CD4-positive, alpha-beta T cell treated with Interleukin-10 for 1 hour (primary cell): ENCODE measurements at places on chromosomes 4 and X.

- DNase-seq = no peak
These were observed 7.2 kb downstream of the GTPBP6 start for GRCh38 chrX:311156-312129.

DNA sequence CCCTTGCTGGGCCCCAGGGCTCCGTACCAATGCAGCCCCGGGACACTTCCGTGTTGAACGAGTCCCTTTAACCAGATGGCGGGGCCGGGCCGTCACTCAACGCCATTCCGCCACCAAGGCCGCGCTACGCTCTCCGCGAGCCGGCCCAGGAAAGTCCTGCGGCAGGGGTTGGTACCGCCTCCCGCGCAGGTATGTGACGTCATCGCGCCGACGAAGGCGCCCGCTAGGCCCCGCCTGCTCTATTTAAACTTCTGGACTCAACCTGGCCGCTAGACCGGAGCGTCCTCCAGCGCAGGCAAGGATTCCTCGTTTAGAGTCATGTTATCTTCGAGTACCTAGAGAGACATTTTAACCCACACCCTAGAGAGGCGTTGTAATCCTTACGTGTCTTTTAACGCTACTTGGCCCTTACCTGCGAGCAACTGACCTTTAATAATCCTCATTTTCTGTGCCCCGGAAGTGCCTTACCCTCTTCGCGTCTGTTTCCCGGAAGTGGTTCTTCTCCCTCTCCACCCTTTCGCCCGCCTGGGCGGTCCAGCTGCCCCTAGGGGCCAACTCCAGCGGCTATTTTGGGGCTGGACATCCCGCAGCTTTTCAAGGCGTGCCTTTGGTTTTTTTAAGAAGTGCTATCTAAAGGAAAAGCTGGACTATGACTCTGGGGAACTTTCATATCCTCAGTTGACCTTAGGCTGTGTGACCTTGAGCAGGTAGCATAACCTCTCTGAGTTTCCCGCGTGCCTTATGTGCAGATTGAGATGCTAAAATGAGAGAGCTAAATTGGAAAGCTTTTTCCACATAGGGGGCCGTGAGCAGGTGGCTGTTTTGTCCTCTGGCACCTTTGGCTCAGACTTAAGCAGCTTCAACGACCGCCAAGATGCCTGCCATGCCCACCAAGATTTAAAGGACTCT lies at the start of gene PNPLA4:
TSS of gene PNPLA4 (minus strand) at position 155 of the 909 bp plus-strand sequence. CDS start 1,294 bp downstream, outside the sequence.
- DNase-seq = peak; percentile 86

GRCh38 chrX:130772105-130772775 lies 130.8 kb downstream of the ENOX2 start:
- DNase-seq = no peak

DNA sequence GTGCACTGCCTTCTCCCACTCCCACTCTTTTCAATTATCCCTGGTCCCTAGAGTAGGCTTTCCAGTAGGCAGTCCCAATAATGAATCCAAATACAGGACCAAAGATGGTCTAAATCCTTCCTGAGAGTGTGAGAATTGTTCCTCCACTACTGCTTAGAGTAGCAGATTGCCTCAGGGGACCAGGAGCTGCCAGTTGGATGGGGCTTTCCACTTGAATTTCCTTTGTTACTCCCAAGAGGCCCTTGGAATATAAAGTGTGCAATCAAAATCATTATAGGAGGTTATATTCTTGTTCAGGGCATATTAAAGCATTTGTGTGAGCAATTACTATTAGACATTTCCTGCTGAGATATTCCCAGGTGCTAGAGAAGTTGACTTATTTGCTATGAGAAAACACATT lies 156.6 kb upstream of the TLL1 start:
- no peak for DNase-seq

DNA sequence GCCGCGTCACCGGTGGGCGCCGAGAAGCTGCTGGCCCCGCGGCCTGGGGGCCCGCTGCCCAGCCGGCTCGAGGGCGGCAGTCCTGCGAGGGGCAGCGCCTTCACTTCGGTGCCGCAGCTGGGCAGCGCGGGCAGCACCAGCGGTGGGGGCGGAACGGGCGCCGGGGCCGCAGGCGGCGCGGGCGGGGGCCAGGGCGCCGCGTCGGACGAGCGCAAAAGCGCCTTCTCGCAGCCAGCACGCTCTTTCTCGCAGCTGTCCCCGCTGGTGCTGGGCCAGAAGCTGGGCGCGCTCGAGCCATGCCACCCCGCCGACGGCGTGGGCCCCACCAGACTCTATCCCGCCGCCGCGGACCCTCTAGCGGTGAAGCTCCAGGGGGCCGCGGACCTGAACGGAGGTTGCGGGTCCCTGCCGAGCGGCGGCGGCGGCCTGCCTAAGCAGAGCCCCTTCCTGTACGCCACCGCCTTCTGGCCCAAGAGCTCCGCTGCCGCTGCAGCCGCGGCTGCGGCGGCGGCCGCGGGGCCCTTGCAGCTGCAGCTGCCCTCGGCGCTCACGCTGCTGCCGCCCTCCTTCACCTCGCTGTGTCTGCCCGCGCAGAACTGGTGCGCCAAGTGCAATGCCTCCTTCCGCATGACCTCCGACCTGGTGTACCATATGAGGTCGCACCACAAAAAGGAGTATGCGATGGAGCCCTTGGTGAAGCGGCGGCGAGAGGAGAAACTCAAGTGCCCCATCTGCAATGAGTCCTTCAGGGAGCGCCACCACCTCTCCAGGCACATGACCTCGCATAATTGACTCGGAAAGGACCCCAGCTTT lies 5.6 kb downstream of the PRDM8 start:
- DNase-seq = peak; percentile 63

GRCh38 chrX:5748586-5749150 lies 480.0 kb downstream of the NLGN4X start:
- no peak for DNase-seq

- no peak for DNase-seq
These were observed 83.4 kb downstream of the TNIP2 start for GRCh38 chr4:2672700-2673099.

GRCh38 chrX:31464306-31464915 lies 392.6 kb upstream of the FTHL17 start:
- DNase-seq = no peak

DNA sequence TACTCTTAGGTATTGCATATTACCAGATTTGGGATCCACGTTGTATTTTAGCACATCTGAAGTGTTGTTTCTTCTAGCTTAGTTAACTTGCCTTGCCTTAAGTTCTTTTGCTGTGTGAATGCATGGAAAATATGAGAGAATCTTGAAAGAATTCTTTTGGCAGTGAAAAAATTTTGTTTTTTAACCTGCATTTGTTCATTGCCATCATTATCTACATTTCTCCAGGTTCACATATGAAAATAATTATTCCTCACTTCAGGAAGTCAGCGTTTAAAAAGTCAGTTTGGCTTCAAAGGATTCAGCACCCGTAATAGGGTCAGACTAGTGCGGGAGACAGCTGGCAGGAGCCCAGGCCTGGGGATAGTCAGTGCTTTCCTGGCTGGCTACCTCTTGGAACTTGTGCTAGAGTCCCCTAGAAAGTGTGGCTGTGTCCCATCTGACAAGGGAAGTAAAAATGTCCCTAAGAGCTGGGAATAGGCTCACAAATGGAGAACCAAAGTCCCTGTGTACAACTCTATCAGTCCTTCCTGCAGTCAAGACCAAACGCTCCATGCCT lies 251.9 kb upstream of the KLF3 start:
- no peak for DNase-seq

GRCh38 chrX:141642979-141643378 lies 53.5 kb downstream of the SPANXA2 start:
- no peak for DNase-seq

DNA sequence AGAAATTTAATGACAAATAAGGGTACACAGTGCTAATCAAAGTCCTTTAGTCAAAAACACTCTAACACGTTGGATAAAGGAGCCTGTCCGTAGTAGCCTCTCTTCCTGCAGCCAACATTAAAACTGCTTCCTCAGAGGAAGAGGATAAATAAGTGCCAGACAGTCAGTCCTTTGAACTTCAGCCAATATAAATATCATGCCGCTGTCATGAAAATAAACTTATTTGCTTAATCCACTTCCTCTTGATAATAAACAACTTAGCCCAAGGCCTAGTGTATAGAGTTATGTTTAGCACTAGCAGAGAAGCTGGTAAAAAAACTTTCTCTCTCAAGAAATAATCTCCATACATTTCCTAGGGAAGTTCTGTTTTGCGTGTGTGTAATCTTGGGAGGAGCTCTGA lies 196.7 kb downstream of the HS3ST1 start:
- DNase-seq = no peak

DNA sequence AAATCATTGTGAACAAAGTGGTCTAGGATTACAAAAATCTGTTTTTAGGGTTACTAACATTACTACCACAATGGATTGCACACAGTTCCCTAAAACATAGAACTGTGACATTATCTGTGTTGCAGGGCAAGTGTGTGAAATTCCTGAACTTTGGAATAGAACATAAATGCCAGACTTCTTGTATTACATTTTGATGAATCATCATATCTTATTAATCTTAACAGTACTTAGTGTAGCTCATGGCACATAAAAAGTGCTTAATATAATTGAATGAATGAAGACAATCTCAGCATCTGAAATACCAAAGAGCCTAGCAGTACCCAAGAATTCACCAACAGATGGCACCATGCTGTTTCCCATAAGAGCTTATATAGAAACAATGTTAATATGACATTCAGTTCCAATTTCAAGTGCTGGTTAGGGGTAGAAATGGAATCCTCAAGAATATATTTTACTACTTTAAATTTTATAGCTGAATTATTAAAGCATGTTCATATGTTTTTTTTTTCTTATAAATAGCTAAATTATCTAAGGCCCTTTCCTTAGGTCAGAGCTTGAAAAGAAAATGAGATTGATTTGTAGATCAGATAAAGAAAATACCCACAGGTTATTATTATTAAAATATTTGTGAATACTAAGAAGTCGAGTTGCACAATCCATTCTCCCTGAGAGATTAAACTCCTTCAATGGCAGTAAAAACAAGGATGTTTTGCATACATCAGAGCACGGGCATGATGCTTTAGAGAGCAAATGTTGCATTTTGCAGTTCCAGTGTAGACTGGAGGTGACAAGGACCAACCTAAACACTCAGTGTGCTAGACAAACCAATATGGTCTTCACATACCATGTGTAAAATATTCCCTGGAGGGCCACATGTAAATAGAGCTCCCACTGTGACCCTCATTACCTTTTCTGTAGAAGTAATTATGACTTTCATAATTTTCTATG lies 25.7 kb upstream of the SHISA3 start:
- no peak for DNase-seq

DNA sequence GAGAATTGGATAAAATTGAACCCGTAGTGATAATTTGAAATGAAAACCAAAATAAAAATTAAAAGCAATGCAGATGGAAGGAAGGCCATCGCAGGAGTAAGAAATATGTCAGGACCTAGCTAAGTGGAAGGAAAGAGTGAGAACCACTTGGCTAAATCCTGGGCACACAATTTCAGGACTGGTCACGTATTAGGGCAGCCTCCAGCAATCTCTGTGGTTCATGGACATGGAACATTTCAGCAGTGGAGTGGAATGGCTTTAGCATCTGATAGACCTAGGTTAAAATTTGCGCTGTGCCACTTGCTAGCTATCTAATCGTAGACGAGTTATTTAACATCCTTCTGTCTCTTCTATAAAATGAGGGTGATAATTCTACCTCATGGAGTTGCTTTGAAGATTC lies 71.1 kb downstream of the DCK start:
- DNase-seq = no peak

GRCh38 chr4:85772470-85772869 lies 297.5 kb downstream of the ARHGAP24 start:
- DNase-seq = no peak

DNA sequence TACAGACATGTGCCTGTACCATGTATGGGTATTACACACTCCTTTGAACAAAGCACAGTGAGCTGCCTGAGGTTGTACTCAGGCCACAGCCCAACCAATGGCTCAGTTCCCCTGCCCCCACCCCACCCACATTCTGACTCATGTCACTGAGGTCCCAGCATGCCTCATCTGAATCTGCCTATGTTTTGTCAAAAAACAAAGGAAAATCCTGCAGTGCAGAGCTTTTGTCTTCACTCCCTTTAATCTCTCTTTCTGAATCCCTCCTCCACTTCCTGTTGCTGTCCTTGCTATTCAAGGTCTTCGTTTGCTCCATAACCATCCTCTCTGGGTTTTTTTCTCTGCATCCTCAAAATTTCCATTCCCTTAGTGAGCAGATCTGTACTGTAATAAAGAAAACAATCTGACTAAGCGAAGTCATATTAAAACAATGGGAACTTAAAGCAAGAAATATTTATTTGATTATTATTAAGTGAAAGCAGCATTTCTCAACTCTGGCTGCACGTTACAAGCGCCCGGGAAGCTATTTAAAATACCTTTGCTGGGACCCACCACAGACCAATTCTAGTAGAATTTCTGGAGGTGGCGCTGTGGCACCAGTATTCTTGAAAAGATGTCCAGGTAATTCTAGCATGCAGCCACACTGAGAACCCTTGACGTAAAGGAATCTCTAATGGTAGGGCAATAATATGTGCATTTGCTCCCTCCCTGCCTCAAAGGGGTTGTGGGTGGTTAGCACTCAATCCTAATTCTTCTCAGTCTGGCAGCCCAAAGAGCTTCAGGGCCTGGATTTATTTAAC lies 8.7 kb downstream of the GUCY2F start:
- no peak for DNase-seq

DNA sequence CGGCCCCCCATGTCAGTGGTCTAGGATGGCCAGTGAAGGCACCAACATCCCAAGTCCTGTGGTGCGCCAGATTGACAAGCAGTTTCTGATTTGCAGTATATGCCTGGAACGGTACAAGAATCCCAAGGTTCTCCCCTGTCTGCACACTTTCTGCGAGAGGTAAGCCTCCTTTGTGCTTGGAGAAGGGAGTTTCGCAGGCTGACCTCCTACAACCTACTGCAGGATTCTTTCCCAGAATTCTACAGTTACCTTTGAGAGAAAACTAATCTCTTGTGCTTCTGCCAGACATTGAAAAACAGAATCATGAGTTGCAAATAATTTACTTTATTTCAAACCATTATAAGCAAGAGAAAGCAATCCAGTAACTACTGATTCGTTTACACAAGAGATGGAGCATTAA lies 66.1 kb downstream of the TRIM2 start:
- no peak for DNase-seq

- no peak for DNase-seq
These were observed 139.2 kb upstream of the AGTR2 start for GRCh38 chrX:116031331-116031730.

GRCh38 chr4:11367371-11367770 lies 61.3 kb downstream of the HS3ST1 start:
- no peak for DNase-seq

DNA sequence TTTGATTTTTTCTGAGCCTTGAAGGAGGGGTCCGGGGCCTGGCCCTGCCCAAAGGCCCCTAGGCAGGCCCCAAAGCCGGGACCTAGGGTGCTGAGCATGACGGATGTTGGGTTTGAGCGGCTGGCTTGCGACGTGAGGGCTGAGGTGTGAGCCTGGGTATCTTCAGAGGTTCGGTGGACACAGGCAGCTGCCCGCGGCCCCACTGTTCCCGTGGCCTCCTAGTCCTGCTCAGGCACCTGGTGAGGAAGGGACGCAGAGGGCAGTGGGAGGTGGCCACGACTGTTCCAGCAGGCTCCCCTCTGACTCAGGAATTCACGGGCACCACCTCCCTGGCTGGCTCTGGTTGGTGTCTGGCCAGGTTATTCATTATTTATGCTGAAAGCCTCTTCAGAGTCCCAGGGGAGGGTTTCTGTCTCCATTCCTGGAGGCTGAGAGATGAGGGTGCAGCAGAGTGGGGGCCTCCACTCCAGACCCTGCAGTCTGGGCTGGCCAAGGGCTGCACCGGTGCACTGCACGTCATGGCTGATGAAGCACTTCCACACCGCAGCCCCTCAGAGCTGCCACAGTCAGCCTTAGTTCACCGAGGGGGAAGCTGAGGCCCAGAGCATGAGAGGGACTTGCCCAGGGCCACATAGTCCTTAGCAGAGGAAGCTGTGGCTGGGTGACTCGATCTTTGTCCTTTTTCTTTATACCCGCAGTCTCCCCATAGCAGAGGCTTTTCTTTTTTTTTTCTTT lies 2.2 kb downstream of the MSANTD1 start:
- DNase-seq = no peak

GRCh38 chrX:42673301-42673810 lies 104.6 kb downstream of the PPP1R2C start:
- no peak for DNase-seq
